ENCODE measurements at places on chromosomes 1 and 21. TPM values are rescaled to one million over a fixed set of nuclear protein-coding genes. Genes with fewer than 3 reads are reported as not detected.

GRCh38 chr1:172719066-172719627 lies 60.2 kb downstream of the FASLG start:
- DNase-seq, result no peak
- peaks cover 31% of the 10 kb centered on the region for H3K4me1 ChIP-seq
- no peaks in the 10 kb centered on the region for H3K36me3 ChIP-seq
- peaks cover 12% of the 10 kb centered on the region for H3K27me3 ChIP-seq

DNA sequence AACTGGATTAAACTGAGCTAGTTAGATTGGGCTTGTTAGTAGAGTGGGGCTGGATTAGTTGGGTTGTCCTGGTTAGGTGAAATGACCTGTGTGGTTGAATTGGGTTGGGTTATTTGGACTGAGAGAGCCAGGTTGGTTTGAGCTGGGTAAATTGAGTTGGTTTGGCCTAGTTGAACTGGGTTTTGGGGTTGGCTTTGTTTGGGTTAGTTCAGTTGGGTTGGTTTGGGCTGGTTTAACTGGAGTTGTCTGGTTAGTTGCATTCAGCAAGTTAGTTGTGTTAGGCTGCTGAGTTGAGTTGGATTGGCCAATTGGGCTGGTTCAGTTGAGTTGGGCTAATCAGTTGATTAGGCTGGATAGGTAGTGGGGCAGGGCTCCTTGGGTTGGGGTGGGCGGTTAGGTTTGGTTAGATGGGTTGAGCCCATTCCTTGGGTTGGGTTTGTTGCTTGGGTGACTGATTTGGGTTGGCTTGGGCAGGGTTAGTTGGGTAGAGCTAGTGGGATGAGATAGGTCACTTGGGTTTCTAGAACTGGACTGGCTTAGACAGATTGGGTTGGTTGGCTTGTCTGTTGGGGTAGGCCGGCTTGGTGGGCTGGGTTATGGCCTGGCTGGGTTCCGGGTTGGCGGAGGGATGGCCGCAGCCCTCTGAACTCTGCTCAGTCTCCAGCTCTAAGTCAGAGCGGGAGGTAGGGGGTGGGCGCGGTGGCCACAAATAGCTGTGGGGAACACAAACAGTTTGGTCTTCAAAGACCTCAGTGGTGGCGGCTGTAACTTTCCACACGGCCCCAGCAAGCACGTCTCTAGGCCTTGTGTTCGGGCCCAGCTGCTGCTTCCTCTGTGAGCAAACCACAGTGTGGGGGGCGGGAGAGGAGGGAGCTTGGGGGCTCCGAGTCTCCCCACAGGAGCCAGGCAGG lies 67.2 kb upstream of the RUNX3 start:
- peak overlapping the region; percentile 56 for H3K4me3 ChIP-seq
- peaks cover 23% of the 10 kb centered on the region for H3K36me3 ChIP-seq
- DNase-seq, result peak; percentile 88
- peak overlapping the region; percentile 96 for H3K27ac ChIP-seq
- peaks cover 88% of the 10 kb centered on the region for H3K4me1 ChIP-seq

DNA sequence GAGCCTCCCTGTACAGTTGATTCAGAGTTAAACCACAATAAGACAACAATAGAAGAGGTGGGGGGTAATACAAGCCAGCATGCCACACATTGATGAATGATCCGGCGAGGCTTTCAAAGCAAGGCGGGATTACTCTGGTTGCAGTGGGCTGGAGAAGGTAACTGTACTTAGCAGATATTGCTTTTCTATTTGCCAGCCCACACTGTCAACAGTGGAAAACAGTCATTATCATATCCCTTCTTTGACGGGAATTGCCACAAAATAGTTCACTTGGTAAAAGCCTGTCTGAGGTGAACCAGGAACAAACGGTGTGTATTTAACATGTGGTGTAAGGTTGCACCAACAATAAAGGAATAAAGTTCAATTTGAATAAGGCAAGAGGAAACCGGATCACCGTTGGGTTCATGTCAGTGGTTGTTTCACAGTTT lies 5.8 kb upstream of the KCNJ15 start:
- H3K27me3 ChIP-seq, result peaks cover 35% of the 10 kb centered on the region
- no peaks in the 10 kb centered on the region for H3K36me3 ChIP-seq
- no peak overlapping the region for H3K27ac ChIP-seq
- H3K4me3 ChIP-seq, result no peak overlapping the region
- DNase-seq, result no peak
- H3K4me1 ChIP-seq, result peaks cover 11% of the 10 kb centered on the region

- no peak overlapping the region for H3K4me3 ChIP-seq
- no peaks in the 10 kb centered on the region for H3K27me3 ChIP-seq
- H3K4me1 ChIP-seq, result no peaks in the 10 kb centered on the region
- no peak for DNase-seq
These were observed 265.7 kb downstream of the COL11A1 start for GRCh38 chr1:102842606-102843005.

Gene LCE1A
- total RNA-seq, result not detected

Gene ABCD3
- total RNA-seq, result 33.3 TPM

Gene UROD
- 158 TPM for total RNA-seq

Gene ERI3
- 48.2 TPM for total RNA-seq

All from activated naive CD8-positive, alpha-beta T cell treated with anti-CD3 and anti-CD28 coated beads for 36 hours (primary cell).